ENCODE measurements at places on chromosomes 12 and 14.

GRCh38 chr12:58143498-58143995 is 202.2 kb downstream of the ATP23 start:
- DNase-seq = no peak

DNA sequence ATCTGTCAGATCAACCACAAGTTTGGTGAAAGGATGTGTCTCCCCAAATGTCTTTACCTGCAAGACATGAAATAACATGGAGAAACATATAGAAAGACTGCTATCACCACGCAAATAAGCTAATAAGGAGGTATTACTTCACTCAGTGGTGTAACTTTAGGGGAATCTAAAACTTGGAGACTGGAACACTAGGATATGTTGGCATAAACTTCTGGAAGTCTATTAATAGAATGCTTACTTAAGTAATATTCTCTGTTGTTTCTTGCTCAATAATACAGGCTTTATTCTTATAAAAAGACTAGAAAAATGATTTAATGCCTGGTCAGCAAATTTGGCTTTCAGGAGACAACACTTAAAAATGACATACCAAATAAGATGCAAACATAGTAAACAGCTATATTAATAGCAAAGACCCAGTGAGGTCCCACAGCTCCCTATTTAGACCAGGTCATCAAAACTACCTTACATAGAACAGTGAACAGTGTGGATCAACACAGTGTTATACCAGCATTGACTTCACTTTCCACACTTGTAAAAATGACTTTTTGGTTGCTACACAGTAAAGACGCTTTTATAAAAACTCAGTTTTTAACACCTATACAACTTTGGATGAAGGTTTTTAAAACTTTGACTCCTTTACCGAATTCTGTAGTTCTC is 18.9 kb upstream of the HAL start:
- no peak for DNase-seq

GRCh38 chr14:91146661-91147060 is 32.8 kb downstream of the DGLUCY start:
- DNase-seq = no peak

- peak; percentile 49 for DNase-seq
Observed at GRCh38 chr12:66035288-66035966, 95.1 kb downstream of the LLPH start.

All from SW480 (cell line).